ENCODE measurements at places on chromosomes 16 and 17. TPM values are rescaled to one million over a fixed set of nuclear protein-coding genes. Genes with fewer than 3 reads are reported as not detected.

Gene PDILT
- not detected for total RNA-seq

DNA sequence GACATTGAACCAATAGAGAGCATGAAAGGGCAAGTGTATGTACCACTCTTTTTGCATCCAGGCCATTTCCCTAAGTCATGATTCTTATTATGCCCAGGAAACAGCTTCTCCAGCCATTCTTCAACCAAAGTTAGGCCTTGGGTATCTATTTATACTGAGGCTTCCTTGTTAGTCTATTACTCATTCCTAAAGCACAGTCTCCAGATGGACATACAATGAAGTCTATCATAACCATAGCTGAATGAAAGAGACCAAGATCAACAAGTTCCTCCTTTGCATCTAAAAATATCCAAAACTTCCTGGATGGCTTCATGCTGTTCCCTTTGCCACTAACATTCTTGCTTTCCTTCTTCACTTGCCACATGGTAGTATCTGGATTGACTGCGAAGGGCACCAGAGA, 265.9 kb downstream of the CDH8 start:
- no peak for DNase-seq

DNA sequence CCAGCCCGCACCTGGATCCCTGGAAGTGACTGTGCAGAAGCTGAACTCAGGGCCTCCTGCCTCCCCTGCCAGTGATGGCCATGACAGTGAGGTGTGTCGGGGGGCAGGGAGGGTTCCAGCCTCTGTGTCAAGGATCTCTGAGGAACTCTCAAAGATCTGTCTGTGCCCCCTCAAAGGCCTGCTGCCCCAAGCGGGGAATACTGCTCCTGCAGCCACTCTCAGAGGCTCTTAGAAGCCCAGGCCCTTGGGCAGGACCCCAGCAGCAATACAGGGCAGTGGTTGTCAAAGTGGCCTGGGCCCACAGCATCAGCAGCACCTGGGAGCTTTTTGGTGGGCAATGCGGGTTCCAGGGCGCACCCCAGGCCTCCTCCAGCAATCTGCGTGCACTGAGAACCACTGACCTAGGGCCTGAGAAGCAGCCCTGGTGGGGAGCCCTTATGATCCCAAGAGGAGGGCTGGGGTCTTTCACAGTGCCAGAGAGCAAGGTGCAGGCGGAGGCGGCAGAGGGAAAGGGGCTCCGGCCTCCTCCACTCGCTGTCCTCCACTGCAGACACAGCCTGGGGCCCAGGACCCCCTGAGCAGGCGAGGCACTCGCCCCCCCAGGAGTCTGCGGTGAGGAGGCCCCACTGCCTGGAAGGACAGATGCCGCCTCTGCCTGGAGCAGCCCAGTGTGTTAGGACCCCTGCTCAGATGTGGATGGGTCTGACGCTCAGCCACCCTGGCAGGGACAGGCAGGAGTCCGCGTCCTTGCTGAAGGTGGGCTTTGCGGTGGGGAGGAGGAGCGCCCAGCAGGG, 42.1 kb downstream of the ENGASE start:
- no peak for DNase-seq

GRCh38 chr16:17389384-17389783, 81.4 kb downstream of the XYLT1 start:
- DNase-seq, result no peak

DNA sequence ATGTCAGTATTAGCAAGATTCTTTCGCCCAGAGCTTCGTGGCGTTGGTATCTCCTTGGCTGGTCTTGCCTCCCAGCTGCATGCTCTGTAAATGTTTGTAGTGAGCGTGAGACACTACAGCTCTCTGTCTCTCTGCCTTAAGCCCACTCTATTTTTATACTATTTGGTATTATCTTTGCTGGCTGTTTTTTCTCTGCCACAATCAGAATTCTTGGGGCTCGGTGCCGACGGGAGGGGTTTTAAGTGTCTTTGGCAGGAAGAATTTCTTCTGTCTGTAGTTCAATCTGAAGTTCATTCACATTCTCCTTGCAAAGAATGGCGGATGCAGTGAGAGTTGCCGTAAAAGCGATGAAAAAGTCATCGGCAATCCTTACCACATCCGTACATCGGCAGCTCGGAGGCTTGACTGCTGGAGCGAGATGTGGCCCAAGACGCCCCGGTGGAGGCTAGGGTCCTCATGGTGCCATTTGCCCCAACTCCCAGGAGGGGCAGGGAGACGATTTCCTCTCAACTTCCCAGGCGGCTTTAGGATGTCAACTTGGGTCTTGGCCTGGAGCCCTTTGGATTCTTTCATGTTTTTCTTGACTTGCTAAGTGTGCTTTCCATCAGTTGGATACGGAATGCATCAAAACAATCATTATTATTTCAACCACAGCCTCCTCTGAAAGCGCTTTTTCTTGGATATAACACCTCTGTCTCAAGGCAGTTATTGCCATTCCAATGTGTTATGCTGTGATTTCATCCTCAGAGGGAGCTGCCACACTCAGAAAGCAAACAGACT, 132.3 kb upstream of the SDK2 start:
- DNase-seq, result no peak

GRCh38 chr16:75114179-75114945, 2.2 kb downstream of the LDHD start:
- DNase-seq, result no peak

- no peak for DNase-seq
Observed at GRCh38 chr16:61901689-61902088, 134.5 kb downstream of the CDH8 start.

- DNase-seq, result peak; percentile 40
Observed at GRCh38 chr17:71976011-71976649, 144.7 kb upstream of the SOX9 start.

GRCh38 chr17:47243737-47244598, 9.7 kb upstream of the ITGB3 start:
- DNase-seq, result no peak

Gene GRIN2A
- total RNA-seq, result 0.28 TPM

Gene TNS4
- total RNA-seq, result not detected

DNA sequence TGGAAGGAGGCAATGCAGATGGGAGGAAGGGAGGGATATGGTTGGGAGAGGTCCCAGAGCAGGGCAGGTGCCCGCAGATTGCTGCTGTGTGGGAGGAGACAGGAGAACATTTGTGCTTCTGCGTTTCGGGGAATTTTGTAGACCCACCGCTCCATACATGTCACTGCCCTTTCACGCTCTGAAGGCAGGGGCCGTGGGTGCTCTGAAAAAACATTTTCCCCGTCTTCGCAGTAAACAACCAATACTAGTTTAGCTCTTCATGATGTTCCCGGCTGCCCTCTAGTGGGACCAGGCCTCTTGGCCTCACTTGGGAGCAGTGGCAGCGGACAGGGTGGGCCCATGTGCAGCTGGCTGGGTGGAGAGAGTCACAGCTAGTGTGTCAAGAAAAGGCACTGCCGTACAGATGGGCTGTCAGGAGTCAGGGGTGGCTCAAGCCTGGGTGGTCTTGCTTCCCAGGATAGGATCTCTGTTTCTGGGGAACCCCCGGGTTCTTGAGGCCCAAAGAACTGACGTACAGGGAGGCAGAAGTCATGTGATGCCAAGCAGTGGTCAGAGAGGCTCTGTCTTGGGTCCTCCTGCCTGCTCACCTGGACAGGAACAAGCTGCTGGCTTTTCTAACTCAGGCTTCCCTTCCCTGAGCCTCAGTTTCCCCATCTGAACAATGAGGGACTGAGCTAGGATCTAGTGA, 46.5 kb upstream of the CPNE2 start:
- DNase-seq, result peak; percentile 30

Gene TMIGD1
- total RNA-seq, result not detected

GRCh38 chr17:29677824-29678223, 55.1 kb upstream of the CORO6 start:
- DNase-seq, result no peak

DNA sequence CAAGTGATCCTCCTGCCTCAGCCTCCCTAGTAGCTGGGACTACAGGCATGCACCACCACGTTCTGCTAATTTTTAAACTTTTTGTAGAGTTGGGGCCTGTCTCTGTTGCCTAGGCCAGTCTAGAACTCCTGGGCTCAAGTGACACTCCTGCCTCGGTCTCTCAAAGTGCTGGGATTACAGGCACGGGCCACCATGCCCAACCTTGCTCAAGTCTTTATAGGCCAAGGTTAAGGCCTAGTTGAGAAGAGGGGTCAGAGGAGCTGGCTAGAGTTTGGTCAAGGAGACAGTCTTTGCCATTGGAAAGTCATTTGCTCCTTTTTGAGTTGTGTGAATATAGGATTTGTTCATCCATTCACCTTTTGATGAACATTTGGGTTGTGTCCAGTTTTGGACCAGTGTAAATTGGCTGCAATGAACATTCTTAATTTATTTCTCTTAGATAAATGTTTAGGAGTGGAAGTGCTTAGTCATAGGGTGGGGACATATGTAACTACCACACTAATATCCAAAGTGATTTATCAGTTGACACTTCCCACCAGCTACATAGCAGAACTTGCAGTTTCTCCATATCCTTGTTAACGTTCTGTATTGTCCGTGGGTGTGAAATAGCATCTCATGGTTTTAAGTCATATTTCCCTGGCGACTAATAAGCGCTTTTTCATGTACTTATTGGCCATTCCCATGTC, 30.7 kb upstream of the ARHGAP17 start:
- DNase-seq, result no peak

DNA sequence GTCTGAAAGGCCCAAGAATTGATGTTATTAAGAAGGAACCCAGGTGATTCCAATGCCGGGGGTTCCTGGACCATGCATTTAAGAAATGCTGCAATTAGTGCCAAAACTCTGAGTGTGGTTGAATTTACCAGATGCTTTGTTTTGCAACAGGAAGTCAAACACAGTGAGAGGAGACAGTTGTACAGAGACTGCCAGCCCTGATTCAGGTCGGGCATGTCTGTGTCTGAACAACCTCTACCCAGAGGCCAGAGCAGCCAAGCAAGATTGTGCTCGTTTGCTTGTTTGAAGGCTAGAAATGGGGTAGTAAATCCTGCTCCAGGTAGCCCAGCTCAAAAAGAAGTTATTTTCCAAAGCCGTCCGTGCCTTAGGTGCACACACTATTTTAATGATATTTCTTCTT, 412.4 kb upstream of the ERCC4 start:
- no peak for DNase-seq

Gene MXRA7
- 150 TPM for total RNA-seq

DNA sequence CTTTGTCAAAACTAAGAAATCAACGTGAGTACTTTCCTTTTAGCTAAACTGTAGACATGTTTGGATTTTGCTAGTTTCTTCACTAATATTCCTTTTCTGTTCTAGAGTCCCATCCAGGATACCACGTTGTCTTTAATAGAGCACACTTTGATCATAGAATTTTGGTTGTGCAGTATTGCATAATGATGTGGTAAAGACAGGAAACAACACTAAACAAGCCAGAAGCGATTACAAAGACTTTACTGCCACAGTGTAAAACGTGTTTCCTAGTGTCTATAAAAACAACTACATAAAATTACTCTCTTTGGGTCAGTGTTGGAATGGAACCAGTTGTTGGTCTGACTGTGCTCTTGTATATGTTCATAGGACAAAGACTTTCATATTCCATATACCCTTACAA, 19.3 kb downstream of the SHISA9 start:
- no peak for DNase-seq

DNA sequence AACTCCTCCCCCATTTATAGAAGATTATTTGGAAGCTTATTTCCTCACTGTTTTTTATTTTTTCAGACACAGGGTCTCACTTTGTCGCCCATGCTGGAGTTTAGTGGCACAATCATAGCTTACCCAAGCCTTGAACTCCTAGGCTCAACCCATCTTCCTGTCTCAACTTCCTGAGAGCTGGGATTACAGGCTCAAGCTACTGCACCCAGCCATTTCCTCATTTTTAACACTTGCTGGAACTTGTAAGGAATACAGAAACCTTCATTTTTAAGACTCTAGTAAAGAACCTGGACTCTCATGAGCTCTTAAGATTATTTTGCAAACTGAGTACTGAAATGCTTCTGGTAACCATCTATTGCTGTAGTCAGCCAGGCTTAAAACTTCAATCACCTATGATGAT, 29.9 kb downstream of the KANSL1 start:
- no peak for DNase-seq

Gene MTSS2
- 22.2 TPM for total RNA-seq

DNA sequence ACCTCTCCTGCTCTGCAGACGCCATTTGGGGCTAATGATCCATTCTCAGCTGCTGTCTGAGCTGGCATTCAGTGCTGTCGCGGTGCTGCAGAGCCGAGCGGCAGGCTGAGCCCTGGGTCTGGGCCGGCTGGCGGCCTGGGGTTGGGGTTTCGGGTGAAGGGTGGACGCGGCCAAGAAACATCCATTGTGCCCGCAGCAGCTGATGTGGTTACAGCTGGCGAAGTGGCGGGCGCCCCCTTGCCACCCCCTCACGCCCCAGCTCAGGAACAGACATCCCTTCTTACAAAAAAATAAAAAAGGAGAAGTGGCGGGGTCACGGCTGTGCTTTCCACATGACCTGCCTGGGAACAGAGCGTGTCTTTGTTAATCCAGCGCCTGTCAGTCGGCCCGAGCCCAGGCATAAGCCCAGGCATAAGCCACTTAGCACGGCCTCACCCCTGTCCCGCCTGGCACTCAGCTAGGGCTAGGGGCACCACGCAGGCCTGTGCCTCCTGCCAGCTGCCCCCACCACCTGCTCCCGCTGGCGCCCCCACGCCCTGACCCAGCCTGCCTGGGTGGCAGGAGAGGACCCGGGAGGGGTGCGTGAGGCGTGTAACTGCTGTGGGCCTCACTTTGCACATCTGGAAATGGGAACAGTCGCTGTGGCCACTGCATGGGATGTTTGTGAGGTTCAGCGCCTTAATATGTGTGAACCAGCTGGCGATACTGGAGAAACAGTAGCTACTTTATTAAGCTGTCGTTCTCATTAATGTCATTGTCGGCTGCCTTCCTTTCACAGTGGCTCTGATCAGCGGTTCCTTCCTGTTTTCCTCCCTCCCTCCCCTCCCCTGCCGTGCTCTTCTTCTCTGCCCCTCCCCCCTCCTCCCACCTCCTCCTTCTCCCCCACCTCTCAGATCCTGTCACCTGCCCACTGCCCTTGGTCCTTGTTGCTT, 197.7 kb upstream of the CIBAR2 start:
- DNase-seq, result no peak

Data from omental fat pad (tissue), 4 donors.